ENCODE measurements at places on chromosomes 5 and 9. TPM values are rescaled to one million over a fixed set of nuclear protein-coding genes. Genes with fewer than 3 reads are reported as not detected.

DNA sequence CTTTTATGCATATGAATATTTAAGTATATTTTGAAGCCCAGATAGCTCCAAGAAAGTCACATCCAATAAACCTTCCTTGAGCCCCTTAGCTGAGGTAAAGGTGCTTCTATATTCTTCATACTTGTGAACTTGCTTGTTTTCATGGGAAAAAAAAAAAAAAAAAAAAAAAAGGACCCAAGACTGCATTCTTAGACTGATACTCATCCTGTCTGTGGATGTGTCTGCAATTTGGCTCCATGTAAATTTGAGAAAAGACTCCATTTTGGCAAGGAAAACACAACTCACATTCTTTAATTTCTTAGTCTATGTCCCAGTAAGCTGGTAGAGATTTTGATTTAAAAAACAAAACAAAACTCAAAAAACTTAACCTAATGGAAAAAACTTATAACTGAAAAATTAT lies 238.3 kb downstream of the FBXL17 start:
- ATAC-seq, result no peak

DNA sequence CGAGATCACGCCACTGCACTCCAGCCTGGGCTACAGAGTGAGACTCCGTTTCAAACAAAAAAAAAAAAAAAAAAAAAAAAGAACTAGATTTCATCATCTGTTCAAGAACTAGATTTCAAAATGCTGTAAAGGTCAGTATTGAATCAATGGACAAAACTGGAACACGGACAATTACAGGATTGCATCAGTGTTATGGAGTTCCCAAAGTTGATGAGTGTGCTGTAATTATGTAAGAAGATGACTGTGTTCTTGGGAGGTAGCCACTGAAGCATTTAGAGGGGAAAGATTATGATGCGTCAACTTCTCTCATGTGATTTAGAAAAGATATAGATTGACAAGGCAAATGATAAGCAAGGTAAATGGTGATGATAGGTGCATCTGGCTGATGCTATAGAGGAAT lies 6.5 kb downstream of the FAM240B start:
- no peak for ATAC-seq

- ATAC-seq, result no peak
Observed at GRCh38 chr9:134963546-134963945, 45.8 kb upstream of the FCN1 start.

DNA sequence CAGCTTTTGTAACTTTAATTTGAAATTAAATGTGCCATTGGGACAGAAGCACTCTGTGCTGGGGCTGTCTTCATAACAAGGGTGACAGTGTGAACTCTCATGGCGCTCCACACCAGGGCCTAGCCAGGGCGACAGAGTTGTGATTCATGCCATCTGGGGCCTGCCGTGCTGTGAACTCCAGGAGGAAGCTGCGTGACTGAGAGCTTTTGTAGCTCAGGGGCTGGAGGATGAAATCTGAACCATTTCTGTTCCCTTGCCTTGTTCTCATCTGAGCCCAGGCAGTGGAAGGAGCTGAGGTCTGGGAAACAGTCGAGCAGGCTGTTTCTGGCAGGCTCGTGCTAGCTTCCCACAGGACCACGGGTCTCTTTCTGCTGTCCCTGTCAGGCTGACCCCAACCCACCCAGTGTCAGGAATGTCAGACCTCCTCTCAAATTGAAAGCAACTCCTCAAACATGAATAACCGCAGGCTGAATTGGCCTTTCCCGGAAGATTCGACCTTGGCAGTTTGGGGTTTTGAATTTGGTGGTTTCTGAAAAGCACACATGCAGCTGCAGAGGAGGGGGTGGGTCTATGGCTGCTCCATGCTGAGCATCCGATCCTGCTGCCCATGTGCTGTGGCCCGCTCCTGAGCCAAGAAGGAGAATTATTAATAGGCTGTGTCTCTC lies 69.2 kb upstream of the RPS23 start:
- ATAC-seq, result no peak

DNA sequence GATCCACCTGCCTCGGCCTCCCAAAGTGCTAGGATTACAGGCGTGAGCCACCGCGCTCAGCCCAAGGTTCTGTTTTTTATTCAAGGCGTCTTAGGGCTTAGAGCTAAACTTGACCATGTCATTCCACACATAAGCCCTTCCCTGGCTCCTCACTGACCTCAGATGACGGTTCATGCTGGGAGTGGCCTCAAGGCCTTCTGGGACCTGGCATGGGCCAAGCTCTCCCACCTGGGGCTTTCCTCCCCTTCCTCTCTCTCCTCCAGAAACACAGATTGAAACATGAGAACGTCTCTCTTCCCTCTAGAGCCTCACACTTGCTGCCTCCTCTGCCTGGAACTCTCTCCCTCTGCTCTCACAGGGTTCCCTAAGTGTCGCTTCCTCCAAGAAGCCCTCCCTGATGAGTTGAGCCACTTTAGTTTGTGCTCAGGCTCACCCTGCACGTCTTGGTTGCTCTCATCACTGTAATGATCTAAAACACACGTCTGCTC lies 155.6 kb upstream of the IER5L start:
- no peak for ATAC-seq

DNA sequence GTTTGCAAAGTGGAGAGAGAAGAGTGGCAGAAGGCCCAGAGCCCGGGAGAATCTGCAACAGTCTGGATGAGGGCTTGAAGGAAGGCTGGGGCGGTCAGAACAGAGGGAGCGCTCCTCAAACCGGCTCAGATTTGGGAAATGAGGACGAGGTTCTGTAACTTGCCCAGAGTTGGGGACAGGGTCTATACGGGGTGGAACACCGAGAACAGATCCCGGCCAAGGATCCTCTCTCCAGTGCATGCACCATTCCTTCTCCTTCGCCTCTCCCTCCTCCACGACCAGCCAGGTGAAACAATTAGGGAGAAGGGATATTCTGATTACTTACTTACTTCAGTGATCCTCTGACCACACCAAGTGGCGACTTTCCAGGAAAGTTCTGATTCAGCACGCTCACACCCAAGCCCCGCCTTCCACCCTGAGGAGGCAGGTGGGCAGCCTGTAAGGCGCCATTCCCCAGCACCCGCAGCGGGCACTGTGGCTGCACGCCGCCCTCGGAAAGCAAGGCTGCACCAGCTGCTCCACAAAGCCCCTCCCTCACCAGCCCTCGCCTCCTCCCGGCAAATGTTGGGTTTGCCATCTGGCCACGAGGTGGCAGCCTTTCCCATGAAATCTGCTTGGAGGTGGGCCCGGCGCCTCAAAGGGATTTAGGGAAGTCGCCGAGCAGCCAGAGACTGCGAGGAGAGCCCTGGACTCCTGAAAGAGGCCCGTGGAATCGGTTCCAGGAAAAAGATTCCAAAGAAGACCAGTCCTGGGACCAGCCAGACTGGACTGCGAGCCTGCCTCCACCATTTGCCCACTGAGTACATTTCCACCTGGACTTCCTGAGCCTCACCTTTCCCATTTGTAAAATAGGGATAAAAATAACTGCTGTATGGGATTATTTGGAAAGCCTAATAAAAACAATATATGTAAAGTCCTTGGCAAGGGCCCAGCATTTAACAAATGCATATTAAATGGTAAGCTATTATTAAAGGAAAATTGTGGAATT lies 22.2 kb upstream of the WWC1 start:
- peak; percentile 79 for ATAC-seq

GRCh38 chr9:90878562-90878961 lies 76.9 kb downstream of the SYK start:
- ATAC-seq, result no peak

MAP1B gene
- 0.11 TPM for total RNA-seq

PLGRKT gene
- total RNA-seq, result 25.8 TPM

SPINK5 gene
- not detected for total RNA-seq

GRCh38 chr5:59709346-59709821 lies 184.1 kb downstream of the PDE4D start:
- no peak for ATAC-seq

GRCh38 chr5:149011084-149011483 lies 51.8 kb downstream of the SH3TC2 start:
- ATAC-seq, result no peak

DNA sequence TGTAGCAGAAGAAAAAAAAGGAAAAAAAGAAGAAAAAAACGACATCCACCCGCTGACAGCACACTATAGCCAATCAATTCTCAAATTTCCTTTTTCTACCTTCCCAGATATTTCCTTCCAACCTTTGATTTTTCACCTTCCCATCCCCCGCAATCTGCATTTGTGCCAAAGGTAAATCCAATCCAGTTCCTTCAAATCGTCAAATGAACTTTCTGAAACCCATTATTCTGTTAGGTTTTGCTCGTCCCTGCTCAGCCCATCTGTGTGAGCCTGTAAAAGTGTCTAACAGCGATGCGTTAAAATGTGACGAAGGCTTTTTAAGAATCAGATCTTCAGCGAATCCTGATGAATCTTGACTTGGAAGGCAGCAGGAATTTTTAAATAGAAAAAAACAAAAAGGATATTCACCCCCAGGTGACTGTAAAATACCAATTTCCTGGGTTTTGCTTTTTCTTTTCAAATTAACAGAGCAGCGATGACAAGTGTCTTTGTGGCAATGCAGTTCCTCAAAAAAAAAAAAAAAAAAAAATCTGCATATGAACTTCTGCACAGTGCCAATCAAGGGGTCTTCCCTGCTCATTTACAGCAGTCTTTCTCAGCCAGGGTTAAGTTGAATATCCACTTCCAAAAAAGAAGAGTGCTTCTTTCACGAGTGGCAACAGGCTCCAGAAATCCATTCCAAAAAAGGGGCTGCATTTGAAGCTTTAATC lies 367 bp upstream of the SHC3 start:
- no peak for ATAC-seq

GRCh38 chr5:53350368-53350767 lies 130.1 kb upstream of the FST start:
- no peak for ATAC-seq

- ATAC-seq, result no peak
Observed at GRCh38 chr9:110599468-110599867, 19.9 kb upstream of the SVEP1 start.

- ATAC-seq, result peak; percentile 40
Observed at GRCh38 chr5:138632900-138633489, 57.8 kb upstream of the HSPA9 start.

- ATAC-seq, result no peak
Observed at GRCh38 chr5:13408616-13409015, 535.9 kb downstream of the DNAH5 start.

DNA sequence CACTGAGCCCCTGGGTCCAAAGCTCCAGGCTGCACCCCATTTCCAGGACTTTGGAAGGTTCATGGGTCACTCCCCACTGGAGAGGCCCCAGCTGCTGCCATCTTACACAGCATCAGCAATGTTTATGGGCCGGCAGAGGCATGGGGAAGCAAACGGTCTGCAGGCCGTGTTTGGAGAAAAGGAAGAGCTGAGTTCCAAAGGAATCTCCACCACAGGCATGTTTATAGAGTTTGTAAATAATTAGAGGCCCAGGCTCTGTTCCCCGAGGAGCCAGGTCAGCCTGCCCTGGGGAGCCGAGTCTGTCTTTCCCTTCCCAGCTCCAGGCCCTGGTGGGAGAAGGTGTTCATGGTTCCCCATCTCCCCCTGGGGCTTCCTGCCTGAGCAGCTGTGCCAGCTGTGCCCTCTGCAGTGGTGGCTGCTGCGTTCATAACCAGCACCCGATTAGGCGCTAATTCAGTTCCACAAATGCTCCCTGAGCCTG lies 64.8 kb downstream of the COL27A1 start:
- no peak for ATAC-seq

CTXN3 gene
- total RNA-seq, result not detected

DNA sequence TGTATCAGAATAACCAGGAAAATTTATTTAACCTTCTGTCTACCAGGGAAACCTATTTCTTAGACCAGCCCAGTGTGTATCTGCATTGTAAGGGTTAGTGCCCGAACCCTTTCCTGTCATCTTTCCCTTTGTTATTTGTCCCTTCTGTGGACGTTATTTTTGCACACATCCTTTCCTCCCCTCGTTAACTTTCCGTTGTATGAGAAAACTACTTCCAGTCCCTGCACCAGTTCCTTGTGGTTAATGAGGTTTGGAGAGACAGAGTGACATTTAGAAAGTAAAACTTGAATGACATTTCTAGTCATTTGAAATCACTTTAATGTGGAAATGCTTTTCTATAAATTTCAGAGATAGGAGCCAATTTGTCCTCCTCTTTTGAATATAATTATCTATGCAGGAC lies 4.3 kb upstream of the IFNB1 start:
- ATAC-seq, result peak; percentile 40

Measured in activated T-helper 17 cell treated with anti-CD3 and anti-CD28 coated beads, Interleukin-2, amount 50 U/mL, for 72 hours (primary cell).